ENCODE measurements at places on chromosomes 5 and 9.

GRCh38 chr9:114258866-114259797 is 63.8 kb upstream of the ORM1 start:
- no peak for DNase-seq

DNA sequence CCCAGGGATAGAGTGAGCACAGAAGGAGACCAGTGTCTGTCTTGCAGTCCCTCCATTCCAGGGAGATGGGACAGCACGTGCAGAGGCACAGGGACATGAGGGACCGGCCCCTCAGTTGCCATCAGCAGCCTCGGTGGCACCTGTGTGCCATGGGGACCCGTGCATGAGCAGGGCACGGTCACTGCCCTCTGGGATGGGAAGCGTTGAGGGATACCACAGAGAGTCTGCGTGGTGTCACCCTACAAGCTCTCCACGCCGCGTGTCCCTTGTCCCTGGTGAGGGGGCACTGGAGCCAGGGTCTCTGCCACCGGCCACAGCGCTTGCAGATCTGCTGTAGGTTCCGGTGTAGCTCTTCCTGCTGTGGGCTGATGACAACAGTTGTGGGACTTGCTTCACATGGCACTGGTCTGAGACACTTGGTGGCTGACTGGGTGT is 108.1 kb downstream of the CACNA1B start:
- no peak for DNase-seq

DNA sequence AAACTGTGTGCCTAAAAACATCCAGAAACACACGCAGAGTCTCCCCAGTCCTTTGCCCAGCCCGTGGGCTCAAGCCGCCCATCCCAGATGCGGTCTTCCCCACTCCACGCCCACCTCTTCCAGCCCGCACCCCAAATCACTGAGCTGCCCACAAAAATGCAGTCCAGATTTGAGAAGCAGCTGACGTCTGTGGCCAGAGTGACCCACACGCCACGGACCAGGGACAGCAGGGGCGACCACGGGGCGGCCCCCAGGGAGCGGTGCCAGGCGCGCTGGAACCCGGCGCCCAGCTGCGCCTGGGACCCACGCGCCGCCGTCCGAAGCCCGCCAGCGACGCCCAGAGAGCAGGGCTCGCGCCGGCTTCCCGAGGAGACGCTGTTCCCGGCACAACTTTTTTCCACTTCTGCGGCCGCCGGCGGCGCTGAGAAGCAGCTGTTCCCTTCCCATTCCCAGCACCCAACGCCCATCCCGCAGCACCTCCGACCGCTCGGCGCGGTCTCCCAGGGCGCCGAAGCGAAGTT is 674 bp downstream of the LHFPL2 start:
- peak; percentile 55 for DNase-seq

DNA sequence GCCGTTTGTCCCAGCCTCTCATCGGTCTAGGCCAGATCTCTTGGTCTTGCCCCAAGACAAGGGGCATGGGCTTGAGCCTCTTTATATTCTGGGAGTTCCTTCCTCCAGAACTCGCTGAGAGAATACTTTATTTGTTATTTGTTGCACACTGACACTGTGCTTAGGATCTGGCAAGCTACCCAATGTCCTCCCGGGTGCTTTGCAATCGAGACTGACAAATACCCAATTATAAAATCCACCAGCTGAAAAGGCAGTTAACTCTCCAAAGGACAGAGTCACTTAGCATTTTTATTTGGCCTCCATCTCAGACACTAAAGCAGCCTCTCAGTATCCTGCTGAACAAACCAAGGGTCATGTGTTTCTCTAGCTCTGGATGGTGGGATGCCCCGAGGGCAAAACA is 500.2 kb upstream of the DAP start:
- no peak for DNase-seq

DNA sequence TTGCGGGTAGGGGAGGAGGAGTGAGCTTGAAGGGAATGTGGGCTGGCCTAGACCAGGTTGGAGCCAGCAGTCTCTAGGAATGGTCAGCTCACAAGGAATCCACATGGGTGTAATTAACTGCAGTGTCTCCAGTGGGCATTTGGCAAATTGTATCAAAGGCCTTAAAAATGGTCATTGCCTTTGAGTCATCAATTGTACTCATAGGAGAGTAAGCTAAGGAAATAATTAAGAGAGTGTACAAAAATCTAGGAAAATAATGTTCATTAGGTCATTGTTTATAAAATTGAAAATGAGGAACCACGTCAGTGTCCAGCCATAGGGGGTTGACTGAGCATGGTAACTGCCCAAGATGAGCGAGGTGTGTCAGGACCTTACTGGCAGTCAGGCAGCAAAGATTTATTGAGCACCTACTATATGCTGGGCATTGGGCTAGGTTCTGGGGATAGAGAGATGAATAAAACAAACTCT is 29.8 kb upstream of the RPL26L1 start:
- DNase-seq: no peak

DNA sequence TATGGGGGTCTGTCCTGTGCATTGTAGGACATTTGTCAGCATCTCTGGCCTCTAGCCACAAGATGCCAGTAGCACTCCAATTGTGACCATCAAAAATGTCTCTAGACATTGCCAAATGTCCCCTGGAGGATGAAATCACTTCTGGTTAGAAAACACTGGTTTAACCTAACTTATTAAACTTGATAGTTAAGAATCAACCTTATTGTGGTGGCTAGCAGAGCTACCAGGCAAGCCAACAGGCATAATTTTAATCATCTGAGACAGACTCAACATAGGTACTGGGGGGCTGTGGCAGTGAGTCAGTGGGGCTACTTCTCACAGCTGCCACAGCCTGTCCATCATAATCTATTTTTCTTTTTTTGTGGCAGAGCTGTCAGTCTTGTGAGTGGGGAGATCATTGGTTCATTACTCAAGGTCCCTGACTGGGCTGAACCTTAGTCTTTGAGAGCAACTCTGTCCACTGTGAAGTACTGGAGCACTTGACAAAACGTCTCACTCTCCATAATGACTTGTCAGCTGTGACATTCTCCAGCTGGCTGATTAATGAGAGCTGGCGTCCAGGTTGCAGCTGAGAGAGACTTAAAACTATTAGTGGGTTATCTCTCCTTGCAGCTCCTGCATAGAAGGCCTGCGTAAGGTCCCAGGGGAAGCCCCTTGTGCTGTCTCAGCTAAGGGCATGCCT is 107.9 kb downstream of the DCP2 start:
- DNase-seq: no peak

DNA sequence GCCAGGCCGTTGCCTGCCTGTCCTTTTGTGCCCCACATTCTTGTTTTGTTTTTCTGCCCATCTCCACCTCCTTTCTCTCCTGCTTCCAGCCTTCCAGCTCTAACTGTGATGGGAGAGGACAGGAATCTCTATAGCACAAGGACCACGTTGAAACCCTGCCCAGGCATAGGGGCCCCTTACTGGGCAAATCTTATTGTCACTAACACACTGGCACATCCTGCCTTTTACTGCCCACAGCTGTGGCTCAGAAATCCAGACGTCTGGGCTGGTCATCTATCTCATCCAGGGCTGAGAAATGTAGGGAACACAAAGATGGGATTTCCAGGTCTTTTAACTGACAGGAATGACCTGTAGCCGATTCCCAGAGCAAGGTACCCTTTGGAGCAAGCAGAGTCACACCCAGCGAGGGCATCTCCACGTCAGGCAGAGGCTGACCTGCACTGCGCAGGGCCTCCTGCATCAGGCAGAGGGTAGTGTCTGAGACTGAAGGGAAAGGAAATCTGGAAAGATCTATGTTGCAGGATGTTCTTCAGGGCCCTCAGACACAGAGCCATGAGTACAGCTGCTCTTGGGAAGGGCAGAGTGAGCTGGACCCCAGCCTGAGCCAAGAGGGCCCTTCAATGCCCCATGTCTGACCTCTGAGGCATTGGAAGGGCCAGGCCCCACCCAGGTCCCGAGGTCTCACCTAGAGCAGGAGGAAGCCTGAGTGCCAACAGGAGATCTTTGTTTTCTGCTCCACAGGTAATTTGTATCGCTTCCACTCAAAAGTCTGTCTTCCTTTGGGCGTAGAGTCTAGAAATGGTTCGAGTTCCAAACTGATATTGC is 278.8 kb downstream of the FSTL4 start:
- no peak for DNase-seq

DNA sequence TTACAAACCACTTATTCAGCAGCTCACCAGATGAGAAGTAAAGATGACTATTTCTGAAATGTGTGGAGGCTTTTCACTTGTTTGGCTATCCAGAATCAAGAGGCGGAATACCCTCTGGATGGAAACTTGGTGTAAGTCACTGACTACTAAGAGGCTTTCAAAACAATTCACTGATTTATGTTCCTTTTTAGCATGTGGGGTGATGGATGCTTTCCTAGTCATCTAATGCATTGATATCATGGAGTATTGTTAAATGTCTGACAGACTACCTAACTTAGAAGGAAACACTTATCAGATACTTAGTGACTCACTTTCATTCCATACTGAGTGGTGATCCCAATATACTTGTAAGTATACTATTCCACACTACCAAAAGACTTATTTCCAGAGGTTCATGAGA is 141.4 kb downstream of the PLK2 start:
- no peak for DNase-seq

DNA sequence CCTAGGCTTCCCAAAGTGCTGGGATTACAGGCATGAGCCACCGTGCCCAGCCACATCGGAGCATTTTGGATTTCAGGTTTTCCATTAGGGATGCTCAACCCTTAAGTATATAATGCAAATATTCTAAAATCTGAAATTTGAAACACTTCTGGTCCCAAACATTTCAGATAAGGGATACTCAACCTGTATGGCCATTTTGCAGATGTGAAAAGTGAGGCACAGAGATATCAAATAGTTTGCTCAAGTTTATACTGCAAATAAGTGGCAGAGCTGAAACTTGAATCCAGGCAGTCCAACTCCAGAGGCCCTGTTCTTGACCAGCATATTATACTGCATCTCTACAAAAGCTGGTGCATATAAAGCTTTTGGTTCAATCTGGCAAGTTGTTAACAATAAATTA is 2.4 kb downstream of the WDR31 start:
- DNase-seq: no peak

- DNase-seq: no peak
Observed at GRCh38 chr5:60719329-60719728, 19.4 kb upstream of the DEPDC1B start.

- DNase-seq: no peak
Observed at GRCh38 chr9:131201856-131202255, 74.5 kb downstream of the FAM78A start.

DNA sequence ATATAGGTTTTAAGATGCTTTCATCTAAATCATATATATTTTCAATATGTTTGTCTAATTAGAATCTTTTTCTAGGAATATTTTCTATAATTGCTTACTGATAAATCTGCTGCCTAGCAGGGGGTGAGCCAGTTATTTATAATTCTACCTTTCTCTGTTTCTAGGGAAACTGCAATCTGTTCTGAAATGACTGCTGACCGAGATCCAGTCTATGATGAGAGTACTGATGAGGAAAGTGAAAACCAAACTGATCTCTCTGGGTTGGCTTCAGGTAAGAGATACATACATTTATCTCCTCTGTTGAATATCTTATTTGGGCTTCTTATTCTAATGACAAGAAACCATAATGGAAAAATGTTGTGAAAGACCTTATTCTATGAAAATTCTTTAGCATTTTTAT is 127.3 kb downstream of the XRCC4 start:
- DNase-seq: no peak

DNA sequence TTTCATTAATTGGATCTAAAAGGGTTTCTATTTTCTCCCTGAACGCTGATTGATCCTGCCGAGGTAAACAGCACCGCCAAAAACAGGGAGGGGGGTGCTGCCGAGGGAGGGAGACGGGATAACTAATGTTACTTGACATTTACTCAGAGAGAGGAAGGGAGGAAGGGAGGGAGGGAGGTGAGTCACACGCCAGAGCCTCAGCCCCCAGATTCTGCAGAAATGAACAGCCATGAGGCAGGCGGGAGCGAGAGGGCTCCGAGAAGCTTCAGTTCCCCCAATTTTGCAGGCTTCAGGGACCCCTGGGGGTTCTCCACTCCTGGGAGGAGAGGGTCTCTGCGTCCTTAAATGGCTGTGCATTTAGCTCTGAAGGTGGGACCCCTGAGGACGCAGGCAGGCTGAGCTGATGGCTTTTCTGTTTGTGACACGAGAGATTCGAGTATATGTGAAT is 59.1 kb upstream of the IER5L start:
- DNase-seq: no peak

DNA sequence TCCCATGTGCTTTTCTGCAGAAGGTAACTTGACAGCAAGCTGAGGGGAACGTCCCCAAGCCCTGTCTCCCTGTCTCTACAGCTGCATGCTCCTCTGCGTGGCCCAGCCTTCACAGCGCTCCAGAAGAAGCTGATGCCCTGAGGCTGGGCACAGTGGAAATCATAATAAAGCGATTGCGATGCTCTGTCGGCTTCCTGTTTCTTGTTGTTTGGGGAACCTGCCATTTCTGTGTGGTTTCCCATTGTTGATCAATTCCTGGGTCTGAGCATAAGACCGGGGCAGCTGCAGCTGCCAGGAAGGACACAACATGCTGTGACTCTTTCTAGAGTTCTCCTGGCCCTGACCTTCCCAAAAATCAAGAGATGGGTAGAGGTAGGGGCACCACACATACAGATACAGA is 7.2 kb upstream of the DNAJB5 start:
- no peak for DNase-seq

- DNase-seq: no peak
Observed at GRCh38 chr9:89096807-89097206, 81.8 kb downstream of the SHC3 start.

GRCh38 chr5:74765201-74765600 is 1.7 kb downstream of the GFM2 start:
- DNase-seq: no peak

DNA sequence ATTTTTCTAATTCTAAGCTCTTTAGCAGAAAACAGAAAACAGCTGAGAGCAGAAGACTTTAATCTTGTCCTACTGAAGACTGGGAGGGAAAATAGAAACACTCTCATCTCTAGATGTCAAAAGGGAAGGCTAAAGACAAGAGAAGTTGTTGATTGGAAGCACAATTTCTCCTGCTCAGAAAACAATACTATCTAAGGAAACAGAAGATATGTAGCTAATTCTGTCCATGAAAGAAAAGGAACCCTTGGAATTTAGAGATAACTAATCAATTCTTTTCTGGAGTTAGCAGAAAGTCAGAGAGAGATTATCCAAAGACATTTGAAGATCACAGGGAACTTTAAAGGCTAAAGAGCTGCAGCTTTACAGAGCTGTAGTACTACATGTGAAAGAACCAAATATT is 126.2 kb downstream of the HSD17B3 start:
- DNase-seq: no peak

GRCh38 chr5:7787770-7788169 is 63.2 kb downstream of the CFAP90 start:
- no peak for DNase-seq

- DNase-seq: no peak
Observed at GRCh38 chr9:77176106-77176505, 1.2 kb upstream of the VPS13A start.

DNA sequence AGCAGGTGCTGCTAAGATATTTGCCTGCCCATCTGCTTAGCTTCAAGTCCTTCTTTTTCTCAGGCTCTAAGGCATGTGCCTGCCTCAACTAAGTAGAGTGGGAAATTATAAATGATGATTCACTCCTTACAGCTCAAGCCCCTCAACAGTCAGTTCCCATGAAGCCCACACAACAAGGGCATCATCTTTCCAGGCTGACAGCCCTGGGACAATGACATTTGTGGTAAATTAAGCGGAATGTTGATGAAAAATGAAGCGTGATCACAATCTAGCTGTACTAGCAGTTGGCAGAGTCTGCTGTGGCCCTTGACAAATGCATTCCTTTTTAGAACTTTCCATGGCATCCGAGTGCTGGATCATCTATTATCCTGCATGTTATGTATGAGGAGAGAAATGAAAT is 548.6 kb downstream of the KIF4B start:
- no peak for DNase-seq
